ENCODE measurements at places on chromosomes 16 and 17.

GRCh38 chr17:56939869-56940484, 20.9 kb downstream of the COIL start:
- DNase-seq = no peak

GRCh38 chr16:80704751-80705505, 99.5 kb downstream of the CDYL2 start:
- no peak for DNase-seq

DNA sequence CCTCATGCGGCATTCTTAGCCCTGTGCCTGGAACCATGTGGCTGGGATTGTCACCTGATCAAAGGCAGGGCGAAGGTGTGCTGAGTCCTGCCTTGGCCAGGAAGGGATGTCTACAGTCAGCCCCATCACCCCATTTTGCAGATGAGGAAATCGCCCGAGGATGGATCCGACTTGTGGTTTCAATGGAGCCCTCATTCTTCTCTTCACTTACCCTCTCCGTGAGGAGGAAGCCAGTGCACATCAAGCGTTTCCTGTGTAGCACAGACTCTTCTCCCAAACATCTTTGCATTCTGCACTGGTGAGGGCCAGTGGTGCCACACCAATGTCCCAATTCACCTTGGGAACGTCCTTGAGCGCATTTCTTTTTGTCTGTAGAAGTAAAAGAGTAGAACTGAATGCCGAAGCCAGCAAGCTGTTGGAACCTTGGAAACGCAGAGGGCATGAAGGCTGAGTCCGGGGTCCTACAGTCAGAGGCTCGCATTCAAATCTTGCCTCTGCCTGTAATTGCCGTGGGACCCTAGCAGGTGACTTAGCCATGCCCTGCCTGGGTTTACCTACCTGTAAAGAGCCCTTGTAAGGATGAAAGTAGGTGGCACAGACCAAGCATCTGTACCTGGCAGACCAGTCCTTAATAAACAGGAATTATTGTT, 85.4 kb downstream of the IRF8 start:
- DNase-seq = no peak

- DNase-seq = no peak
These were observed 35.4 kb upstream of the SHISA6 start for GRCh38 chr17:11205659-11206058.

DNA sequence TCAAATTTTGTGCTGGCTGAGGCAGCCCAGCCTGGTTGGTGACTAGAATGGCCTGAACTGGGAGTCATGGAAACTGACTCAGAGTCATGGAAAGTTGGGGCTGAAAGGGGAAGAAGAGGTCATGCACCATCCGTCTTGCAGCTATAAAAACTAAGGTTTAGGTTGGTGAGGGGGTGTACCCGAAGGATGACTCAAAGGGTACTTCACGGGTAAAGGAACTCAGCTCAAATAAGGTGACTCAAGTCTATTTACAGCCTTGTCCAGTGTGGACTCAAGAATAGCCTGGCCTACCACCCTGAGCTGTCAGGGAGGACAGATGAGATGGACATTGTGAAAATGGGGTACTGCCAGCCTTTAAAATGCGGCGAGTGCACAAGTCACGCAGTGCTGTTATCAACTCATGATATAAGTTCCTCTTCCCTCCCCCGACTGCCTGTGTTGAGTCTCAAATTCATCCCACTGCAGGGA, 18.6 kb downstream of the CD300LB start:
- DNase-seq = no peak

DNA sequence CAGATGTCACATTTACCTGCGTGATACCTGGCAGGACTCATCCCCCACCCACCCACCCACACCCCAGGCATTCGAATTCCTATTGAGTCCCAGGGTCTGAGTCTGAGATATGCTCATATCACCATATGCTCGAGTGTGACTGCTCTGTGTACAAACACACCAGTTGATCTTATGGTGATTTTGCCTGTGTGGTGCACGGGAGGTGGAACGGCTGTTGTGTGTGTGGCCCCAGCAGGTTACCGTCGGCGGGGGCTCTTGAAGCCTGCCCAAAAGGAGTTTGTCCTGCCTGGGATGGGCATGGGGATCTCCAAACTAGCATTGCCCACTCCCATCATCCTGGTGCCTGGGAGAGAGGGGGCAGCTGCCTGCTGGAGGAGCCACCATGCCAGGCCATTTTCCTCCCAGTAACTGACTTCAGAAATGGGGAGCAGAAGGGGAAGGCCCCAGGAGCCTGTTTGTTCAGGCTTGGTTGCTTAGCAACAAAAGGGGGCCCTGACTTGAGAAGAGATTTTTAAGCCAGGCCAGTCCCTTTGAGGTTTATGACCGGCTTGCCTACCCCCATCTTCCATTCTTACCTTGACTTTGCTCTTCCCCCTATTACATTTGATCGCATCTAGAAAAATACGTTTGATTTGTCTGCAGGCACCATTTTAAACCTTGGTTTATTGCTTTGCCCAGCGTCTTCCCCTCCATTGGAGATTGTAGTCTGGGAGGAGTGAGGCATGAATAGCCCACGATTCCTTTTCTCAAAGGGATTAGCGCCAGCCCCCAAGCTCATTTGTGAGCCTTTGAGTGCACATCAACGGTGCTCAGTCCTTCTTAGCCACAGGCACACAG, 217.7 kb downstream of the CCDC182 start:
- DNase-seq = no peak

- DNase-seq = no peak
These were observed 31.7 kb downstream of the OSBPL7 start for GRCh38 chr17:47789611-47790561.

GRCh38 chr17:16037636-16038035, 38.0 kb downstream of the TTC19 start:
- no peak for DNase-seq

DNA sequence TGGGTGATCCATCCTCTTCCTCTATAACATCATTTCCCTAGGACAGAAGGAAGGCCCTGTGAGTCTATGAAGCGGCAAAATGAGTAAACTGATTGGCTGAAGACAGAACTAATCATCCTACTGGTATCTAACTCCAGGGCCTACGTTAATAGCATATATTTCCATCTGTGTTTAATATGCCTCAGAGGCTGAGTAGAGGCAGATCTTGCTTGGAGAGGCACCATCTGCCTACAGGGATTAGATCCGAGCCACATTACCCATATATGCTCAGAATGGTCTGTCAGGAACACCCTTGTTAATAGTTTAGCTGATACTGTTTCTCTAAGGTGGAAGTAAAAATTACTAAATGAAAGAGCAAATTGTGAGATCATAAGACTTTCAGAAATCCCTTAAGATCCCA, 13.2 kb upstream of the FOXJ1 start:
- DNase-seq = no peak

DNA sequence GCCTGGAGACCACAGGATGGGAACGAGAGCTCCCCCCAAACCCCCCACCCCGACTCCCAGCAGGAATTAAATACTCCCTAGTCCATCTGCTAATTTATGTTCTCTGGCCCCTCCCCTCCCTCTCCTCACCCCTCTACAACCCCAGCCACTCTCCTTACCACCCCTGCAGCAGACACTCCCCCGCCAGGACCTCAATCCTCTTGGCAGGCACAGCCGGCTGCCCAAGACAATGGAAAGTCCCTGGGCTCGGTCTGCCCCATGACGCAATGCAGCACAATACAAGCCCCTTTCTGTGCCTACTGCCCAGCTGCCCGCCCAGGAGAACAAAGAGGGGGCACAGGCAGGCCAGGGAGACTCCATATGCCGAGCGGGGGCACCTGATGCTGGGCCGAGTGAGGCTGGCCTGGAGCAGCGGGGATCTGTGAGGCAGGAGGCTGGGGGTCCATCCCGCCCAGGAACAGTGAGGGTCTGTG, 30.3 kb upstream of the CDC42EP4 start:
- no peak for DNase-seq

- no peak for DNase-seq
These were observed 487.0 kb downstream of the HAPSTR1 start for GRCh38 chr16:9578459-9578858.

GRCh38 chr16:48911700-48912099, 301.7 kb upstream of the N4BP1 start:
- no peak for DNase-seq

GRCh38 chr17:8946476-8946875, 19.0 kb downstream of the PIK3R5 start:
- no peak for DNase-seq

GRCh38 chr17:37642681-37643080, 565 bp downstream of the DDX52 start:
- DNase-seq = no peak

DNA sequence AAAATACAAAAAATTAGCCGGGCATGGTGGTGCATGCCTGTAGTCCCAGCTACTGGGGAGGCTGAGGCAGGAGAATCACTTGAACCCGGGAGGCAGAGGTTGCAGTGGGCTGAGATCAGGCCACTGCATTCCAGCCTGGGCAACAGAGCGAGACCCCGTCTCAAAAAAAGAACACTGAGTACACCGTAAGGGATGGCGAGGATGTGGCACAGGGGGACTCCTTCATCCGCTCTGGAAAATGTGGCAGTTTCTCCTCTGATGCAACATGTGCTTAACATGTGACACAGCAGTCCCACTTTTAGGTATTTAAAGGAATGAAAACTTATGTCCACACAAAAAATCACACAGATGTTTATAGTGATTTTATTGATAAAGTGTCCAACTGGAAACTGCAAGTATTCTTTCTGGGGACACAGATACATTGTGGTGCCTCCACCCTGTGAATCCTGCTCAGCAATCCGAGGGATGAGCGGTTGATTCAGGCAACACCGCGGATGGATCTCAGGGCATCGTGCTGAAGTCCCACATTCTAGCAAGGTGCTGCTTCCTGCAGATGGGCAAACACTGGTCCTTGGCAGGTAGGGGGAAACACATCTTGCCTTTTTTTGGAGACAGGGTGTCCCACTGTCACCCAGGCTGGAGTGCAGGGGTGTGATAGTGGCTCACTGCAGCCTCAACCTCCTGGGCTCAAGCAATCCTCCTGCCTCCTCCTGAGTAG, 3.5 kb upstream of the C16orf95 start:
- DNase-seq = no peak
